ENCODE measurements at places on chromosomes 3 and 15.
A peak's percentile ranks its signal among the peaks of the same experiment; 100 is the strongest.

DNA sequence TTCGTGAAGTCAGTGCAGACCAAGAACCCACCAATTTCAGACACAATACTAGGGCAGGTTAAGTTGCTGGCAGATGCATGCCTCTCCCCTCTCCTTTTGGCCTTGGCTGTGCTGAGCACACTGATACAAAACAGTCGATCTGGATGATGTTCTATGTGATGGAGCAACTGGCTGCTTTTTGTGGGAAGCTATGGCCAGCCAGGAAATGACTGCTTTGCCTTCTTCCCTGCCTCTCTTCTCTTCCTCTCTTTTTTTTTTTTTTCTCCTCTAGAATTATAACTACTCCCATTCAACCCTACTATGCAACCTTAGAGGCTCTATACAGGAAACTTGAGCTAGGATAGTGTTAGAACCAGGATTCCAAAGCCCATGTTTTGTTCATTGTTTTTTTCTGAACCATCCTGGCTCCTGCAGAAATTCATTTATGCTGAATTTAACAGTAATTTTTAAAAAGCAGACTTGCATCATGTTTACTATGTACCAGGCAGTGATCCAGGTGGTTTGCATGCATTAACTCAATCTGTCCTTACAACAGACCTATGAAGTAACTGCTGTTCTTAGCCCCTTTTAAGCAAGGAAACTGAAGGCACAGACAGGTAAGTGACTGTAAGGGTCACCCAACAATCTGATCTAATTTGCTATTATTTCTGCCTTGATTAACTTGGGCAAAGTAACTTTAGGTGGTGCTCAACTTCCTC lies 62.9 kb downstream of the PLD1 start:
- no peak for DNase-seq

- DNase-seq = no peak
Measured at GRCh38 chr3:48915296-48915695, 3.3 kb upstream of the ARIH2 start.

DNA sequence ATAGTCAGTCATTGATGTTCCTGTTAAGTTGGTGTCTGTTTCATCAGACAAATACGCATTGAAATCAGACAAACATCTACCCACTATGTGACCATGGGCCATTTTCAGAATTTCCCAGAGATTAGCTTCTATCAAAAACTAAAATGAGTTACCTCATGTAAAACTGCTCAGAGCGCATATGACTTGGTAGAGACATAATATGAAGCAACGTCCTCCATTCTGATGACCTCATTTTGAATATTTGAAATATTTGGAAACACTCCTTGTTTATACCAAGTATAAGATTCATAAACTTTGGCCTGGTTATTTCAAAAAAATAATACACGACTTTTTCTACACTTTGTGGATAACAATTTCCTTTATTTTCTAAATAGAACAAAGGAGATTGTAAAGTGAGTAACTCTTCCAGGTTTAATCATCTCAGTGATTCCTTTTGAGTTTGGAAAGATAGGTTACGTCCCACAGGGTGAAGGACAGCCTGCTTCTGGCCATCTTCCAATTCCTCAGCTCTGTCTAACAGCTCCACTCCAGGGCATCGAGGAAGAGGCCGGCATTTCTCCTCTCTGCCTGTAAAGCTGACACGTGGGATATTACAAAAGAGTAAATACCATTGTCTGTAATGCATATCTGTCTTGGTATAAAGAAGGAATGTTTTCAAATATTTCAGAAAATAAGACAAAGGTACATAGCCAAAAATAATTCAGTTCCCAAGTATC lies 122.6 kb downstream of the CADM2 start:
- no peak for DNase-seq

- DNase-seq = no peak
Measured at GRCh38 chr3:46994801-46995731, 15.6 kb downstream of the NBEAL2 start.

- no peak for DNase-seq
Measured at GRCh38 chr3:118942195-118942594, 92.5 kb downstream of the IGSF11 start.

GRCh38 chr15:86347245-86347644 lies 267.6 kb downstream of the AGBL1 start:
- no peak for DNase-seq

DNA sequence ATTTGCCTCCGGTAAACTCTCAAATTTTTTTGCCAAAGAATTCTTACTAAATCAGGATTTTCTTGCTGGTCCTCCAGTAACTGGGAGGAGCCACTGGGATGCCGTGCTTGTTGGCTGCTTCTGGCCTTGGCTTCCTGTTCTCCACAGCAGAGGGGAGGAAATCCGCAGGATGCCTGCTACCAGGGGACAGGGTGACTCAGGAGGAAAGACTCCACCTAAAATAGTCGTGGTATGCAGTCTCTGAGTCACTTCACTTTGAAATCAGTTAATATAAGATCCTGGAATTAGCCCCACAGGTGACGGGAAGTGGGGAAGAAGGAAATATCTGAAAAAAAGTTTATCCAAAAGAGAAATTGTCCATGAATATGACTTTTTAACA lies 6.5 kb upstream of the TM4SF18 start:
- peak; percentile 29 for DNase-seq

DNA sequence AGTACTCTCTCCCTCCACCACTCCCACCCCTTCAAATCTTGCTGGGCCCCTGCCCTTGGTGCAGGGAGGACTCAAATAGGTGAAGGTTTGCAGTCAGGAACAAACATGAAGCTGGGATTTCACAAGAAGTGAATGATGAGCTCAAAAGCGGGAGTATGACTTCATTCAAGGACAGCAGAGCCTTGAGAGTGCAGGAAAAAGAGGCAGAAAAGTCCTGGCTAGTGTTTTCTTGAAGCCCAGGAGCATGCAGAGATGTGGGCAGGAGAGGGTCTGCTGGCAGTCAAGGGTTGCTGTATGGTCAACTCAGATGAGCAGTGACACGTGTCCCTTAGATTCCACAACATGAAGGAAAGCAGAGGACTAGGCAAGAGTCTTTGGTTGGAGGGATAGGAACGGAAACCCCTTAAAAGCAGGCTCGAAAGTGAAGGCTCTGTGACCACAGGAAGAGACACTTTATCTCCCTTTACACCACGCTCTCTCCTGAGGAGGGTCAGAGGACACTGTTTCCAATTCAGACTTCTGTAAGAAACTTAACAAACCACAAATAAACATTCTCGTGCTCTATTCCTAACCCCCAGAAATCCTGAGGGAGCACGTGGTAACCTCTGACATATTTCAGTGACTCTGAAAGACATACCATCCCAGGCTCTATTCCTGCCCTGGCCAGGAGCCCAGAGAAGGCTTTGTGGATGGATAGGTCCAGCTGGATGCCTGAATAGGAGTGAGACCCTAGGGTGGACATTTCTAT lies 168.0 kb upstream of the NDN start:
- no peak for DNase-seq

DNA sequence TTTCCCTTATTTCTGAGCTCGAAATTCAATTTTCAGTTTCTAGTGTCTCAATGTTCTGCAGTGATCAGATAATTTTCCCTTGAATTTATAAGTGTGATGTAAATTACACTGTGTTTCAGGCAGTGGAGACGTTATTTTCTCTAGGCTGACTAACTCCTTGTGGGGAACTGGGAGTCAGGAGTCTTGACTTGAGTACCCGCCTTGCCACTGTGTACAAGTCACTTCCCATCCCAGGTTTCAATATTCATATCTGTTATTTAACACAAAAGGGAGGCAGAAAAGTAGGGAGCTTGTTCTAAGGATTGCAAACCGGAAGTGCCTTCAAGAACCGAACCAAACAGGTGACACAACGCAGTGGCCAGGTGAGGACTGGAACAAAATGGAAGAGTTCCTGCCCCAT lies 196.5 kb downstream of the MEX3B start:
- DNase-seq = no peak

- no peak for DNase-seq
Measured at GRCh38 chr3:10506696-10507095, 1.3 kb upstream of the ATP2B2 start.

DNA sequence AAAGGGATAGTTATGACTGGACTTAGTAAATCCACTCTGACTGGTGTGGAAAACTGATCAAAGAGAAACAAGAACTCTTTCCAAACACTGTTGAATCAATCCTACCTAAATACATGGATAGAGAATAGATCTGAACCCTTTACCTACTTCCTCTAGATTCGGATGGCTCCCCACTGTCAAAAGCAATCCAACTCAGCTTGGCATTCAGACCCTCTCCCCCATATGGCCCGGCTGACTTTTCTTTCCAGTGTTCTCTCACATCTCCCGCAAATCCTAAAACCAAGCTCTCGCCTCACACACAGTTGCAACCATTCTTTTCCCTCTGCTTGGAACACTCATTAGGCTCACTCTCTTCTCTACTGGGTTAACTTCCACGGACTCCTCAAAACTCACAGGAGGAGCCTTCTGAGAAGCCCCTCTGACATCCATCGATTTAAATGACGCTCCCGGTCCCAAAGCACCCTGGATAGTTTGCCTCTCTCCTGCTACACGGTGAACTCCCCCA lies 639 bp downstream of the SPICE1 start:
- DNase-seq = no peak

- no peak for DNase-seq
Measured at GRCh38 chr3:112894258-112894657, 47.6 kb upstream of the CD200R1L start.

DNA sequence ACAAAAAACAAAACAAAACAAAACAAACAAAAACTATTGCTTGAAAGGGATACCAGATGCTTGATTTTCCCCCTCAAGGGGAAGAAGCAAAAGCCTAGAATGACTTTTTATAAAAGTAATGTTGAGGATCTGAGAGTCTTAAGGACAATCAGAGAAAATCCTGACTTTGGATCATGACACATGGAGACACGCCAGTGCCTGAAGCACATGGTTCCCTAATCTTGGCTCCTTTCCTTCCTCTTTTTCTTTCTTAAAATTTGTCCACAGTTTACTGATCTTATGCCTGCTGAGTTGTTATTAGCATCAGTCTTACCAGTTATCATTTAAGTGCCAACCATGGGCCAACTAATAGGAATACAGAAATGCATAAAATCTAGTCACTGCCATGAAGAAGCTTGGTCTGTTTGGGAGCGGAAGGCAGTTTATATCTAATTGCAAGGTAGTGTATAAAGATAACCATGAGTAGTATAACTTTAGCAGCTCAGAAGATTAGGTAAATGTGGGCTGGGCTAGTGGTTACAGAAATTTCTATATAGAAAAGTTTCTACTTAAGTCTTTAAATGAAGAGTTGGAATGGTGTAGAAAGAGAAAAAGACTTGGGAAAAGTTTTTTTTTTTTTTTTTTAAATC lies 6.9 kb downstream of the GLCE start:
- DNase-seq = peak; percentile 69

DNA sequence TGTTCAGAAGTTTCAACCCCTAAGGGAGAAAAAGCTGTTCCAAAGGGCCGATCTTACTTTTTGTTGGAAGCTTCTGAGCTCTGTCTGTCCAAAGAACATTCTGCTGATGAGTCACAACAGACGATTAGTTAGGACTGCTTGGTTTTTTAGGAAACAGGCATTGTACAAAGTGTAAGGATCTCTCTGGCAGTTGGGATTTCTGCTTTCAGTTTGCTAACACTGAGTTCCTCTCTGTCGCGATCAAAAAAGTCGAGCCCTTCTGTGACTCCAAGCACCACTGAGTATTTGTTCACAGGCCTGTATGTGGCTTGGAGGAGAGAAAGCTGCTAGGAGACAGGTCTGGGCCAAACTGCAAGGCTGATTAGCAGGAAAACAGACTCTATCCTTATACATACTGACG lies 91.8 kb upstream of the PFN2 start:
- DNase-seq = no peak

DNA sequence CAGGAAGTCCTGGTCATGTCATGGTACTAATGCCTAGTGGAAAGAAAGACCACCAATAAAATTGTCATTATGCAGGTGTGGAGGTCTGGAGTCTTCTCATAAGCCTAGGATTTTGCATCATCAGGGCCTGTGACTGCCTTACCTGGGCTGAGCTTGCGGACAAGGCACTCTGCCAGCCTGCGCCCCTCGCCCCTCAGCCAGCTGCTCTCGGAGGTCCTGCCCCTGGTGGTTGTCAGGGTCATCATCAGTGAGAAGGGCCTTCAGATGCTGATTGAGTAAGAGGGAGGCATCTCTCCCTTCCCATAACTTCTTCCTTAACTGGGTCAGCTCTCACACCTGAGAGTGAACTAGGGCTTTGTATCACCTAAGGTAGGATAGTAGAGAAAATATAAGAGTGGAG lies 132.8 kb downstream of the DCLK3 start:
- no peak for DNase-seq

GRCh38 chr15:85778107-85778776 lies 16.5 kb downstream of the KLHL25 start:
- no peak for DNase-seq

GRCh38 chr3:186746008-186746407 lies 28.8 kb downstream of the KNG1 start:
- DNase-seq = peak; percentile 66

All from inflammatory macrophage treated with lipopolysaccharide for 4 hours (primary cell).